ENCODE measurements at places on chromosomes 5 and 9.

GRCh38 chr5:58891086-58891970, 308.5 kb downstream of the RAB3C start:
- DNase-seq: peak; percentile 62

- DNase-seq: peak; percentile 19
Measured at GRCh38 chr5:152505442-152506042, 100.5 kb upstream of the NMUR2 start.

DNA sequence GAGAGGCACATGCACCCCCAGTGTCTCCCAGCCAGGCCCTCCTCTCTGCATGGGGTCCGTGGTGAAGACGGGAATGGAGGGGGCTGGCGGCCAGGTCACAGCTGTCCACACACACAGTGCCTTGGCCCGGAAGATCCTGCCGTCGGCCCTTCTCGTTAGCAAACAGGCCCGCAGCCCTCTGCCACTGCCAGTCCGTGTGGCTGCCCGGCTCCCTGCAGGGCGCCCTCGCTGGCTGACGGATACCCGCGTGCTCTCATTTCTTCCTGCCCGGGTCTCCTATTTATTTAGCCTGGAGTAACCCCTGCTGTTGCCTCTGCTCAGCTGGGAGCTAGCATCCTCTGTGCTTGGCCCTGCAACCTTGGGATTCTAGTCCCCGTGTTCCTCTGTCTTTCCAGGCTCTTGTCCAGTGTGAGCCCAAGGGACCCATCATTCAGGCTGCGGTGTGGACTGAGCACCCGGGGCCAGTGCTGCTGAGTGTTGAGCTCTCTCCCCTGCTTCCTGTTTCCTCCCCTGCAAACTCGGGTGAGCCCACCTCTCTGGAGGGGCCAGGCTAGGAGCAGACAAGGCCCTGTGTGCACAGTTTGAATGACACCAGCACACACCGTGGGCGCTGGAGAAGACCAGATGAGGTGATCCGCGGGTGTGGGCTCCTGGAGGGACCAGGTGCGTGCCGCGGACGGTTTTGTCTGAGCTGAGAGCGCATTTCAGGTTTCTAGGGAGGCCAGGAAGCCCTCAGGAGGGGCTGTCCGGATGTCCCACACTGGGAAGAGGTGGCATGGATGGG, 14.6 kb upstream of the RNU6ATAC start:
- DNase-seq: no peak

- no peak for DNase-seq
Measured at GRCh38 chr5:152978141-152978835, 512.2 kb upstream of the GRIA1 start.

- DNase-seq: no peak
Measured at GRCh38 chr9:1876891-1877496, 138.2 kb upstream of the SMARCA2 start.

DNA sequence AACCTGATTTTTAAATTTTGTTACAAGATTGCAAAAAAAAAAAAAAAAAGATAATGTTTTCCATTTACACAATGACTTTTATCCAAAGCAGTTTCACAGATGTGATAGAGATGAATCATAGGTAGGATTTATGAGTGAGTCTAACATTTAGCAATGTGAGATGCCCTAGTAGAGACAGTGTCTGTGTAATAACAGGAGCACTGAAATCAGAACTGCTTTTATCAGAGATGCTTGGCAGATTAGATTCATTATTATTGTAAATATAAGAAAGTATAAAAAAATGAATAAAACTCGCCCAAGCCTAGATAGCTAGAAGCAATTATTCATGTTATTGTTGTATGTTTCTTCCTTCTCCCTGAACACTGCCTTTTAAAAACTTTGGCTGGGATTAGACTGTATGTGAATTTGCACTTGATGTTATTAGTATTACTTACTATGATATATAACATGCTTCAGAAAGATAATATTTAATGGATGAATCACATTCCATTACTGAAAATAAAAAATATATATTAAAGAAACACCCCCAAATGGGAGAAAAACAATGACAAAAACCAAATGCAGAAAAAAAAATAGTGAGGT, 567.3 kb upstream of the KLF4 start:
- DNase-seq: no peak

GRCh38 chr5:37184748-37185364, 64.3 kb downstream of the CPLANE1 start:
- DNase-seq: no peak

- DNase-seq: no peak
Measured at GRCh38 chr5:54518818-54519508, 1.4 kb downstream of the SNX18 start.

DNA sequence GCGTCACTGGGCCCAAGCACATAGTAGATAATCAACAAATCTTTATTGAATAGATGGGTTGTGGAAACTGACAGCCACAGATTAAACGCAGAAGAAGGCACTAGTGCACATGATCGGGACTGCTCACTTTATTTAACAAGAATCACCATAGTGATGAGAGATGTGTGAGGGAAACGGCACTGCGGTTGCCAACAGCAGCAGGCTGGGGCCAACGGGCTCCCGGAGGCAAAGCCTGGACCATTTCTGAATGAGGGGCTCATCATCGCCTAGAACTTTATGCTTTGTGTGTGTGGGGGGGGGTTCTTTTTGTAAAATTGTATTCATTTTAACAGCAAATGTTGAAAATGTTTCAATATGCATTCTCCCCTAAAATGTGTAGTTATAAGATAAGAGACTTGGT, 61.9 kb upstream of the RUFY1 start:
- DNase-seq: no peak

GRCh38 chr5:125756456-125756855, 666.8 kb upstream of the GRAMD2B start:
- DNase-seq: no peak

- DNase-seq: no peak
Measured at GRCh38 chr9:16924311-16924915, 53.9 kb upstream of the BNC2 start.

- DNase-seq: no peak
Measured at GRCh38 chr9:96149533-96150280, 152.3 kb downstream of the HSD17B3 start.

- peak; percentile 46 for DNase-seq
Measured at GRCh38 chr9:113955076-113955752, 79.1 kb downstream of the ZNF618 start.

GRCh38 chr5:73748510-73749400, 122.8 kb downstream of the ARHGEF28 start:
- no peak for DNase-seq

GRCh38 chr5:35863159-35863558, 6.5 kb downstream of the IL7R start:
- DNase-seq: no peak

- DNase-seq: no peak
Measured at GRCh38 chr9:100074093-100074492, 24.7 kb downstream of the ERP44 start.

DNA sequence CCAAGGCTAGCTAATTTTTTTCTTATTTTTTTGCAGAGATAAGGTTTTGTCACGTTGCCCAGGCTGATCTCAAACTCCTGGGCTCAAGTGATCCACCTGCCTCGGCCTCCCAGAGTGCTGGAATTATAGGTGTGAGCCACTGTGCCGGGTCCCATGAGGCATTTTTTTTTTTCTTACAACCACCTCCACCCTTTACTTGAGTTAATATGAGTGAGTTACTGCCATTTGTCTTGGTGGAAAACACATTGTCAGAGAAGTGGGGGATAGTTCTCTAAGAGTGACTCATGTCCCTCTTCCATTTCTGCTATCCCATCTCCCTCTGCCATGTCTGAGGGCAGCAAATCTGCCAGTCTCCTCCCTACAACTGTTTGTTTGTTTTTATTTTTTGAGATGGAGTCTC, 163.4 kb upstream of the CLINT1 start:
- DNase-seq: no peak

- DNase-seq: peak; percentile 24
Measured at GRCh38 chr5:107670087-107670931, 428 bp downstream of the EFNA5 start.

GRCh38 chr9:14748373-14748772, 25.8 kb upstream of the CER1 start:
- DNase-seq: no peak

DNA sequence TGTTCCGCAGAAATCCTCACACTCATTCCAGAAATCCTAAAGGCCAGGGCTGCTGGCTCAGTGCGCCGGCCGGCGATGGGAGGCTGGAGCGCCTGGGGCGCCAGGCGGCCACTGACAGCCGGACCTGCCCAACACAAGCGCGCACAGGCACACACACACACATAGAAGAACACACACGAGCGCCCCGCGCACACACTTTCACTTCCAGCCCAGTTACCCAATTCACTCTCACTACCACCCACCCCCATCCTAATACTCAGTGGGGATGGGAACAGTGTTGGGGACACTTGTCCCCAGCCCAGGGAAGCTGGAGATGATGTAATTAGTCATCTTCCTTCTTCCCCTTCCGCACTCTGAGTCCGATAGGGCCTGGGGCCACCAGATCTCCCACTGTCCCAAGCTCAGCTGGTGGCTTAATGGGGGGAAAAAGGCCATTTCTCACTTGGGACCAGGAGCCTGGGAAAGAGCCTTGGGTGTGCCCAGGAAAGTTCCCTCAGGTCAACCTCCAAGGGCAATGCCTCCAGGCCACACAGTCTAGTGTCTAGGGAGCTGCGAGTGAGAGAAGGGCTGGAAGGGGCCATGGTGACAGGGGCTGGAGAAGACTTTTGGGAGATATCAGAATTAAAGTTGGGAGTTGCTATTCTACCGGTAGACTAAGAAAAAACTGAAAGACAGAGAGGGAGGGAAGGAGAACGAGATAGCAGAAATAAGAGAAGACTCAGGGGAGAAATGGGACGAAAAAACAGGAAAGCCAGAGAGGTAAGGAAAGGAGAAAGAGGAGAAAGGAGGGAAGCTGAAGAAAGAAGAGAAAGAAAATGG, 1.7 kb downstream of the EBF1 start:
- no peak for DNase-seq

DNA sequence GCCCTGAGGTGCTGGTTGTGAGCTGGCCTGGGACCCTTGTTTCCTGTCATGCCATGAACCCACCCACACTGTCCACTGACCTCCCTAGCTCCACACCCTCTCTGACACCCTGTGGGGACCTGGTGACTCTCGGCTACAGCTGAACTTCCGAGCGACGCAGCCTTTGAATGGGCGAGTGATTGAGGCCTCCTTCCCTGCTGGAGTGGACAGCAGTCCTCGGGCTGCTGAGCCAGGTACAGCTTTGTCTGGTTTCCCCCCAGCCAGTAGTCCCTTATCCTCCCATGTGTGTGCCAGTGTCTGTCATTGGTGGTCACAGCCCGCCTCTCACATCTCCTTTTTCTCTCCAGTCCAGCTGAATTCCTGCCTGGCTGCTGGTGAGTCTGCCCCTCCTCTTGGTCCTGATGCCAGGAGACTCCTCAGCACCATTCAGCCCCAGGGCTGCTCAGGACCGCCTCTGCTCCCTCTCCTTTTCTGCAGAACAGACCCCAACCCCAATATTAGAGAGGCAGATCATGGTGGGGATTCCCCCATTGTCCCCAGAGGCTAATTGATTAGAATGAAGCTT, 6.1 kb downstream of the CA9 start:
- DNase-seq: no peak

DNA sequence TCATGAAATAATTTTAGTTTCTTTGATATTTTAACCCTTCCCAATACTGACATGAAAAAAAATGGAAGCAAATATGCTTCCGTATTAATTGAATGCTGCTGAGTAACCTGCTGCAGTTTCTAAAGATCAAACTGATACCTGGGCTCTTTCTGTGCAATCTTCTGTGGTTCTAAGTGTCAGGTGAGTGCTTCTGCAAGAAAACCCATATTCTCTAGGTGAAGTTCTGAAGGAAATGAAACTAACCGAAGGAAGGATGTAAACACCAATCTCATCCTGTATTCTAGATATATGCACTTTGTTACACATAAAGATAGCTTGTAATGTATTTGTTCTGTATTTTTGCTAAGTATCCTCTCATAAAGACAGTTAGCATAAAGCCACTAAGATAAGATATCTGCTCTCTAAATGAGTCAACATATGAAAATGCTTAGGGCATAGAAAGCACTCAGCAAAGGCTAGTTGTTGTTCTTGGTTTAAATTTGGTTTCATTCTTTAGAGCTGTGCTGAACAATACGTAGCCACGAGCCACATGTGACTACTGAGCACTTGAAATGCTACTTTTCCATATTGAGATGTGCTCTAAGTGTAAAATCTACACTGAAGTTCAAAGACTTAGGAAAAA, 52.0 kb downstream of the ITGA2 start:
- DNase-seq: no peak

- no peak for DNase-seq
Measured at GRCh38 chr5:120239086-120239485, 225.0 kb upstream of the PRR16 start.

GRCh38 chr9:136381311-136381710, 7.8 kb upstream of the CARD9 start:
- no peak for DNase-seq

GRCh38 chr5:73441378-73441777, 7.2 kb downstream of the FOXD1 start:
- DNase-seq: no peak

GRCh38 chr9:89715318-89715858, 110.6 kb downstream of the GADD45G start:
- DNase-seq: no peak

GRCh38 chr9:78357165-78357873, 60.4 kb downstream of the PSAT1 start:
- no peak for DNase-seq

DNA sequence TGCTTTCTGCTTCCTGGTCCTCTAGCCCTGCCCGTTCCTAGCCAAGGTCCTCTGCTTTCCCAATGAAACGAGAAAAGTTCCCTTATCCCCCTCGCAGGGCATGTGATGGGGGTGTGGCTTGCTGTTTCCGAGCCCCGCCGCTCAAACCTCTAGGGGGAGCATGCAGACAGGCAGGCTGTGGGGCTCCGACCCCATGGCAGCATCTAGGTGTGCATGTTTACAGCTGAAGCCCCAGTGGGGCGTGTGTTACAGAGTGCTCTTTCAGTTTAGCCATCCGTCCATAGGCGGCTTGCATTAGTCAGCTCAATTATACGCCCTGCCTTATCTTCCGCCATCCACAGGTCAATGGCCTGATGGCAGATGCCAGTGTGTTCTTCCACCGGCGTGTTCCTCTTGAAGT, 48.3 kb upstream of the SPATA31E1 start:
- DNase-seq: no peak

DNA sequence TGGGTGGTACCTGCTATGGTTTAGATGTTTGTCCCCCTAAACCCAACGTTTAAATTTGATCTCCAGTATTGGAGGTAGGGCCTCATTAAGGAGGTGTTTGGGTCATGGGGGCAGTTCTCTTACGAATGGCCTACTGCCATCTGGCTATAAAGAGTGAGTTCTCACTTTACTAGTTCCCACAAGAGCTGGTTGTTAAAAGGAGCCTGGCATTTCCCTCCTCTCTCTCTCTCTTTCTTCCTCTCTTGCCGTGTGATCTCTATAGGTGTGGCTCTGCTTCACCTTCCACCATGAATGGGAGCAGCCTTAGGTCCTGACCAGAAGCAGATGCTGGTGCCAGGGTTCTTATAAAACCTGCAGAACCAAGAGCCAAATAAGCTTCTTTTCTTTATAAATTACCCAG, 193.2 kb upstream of the CDH6 start:
- DNase-seq: no peak
